Occipital lobe (tissue), 3 donors: ENCODE measurements at places on chromosomes 1 and 21.

GRCh38 chr1:221141606-221142285 is 262.5 kb downstream of the HLX start:
- DNase-seq = no peak

GRCh38 chr21:14453339-14454015 is 70.5 kb upstream of the HSPA13 start:
- no peak for DNase-seq

- DNase-seq = peak; percentile 61
These were observed 483 bp downstream of the CHML start for GRCh38 chr1:241639623-241640148.

GRCh38 chr1:186985889-186986491 is 157.2 kb downstream of the PLA2G4A start:
- DNase-seq = no peak

DNA sequence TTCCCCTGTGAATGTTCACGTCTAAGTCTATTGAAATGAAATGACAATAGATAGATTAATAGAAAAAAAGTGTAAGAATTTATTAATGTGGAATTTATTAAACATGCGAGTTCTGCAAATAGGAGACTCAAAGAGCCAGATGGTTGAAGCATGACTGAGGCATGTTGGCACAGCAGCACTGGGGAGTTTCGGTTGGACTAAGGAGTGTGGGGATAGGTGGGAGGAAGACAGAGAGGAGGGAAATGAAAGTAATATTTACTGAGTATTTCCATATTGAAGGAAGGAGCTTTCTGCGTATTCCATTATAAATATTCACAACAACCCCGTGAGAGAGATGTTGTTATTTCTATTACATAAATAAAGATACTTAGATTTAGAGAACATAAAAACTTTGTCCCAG is 79.5 kb upstream of the ZNF644 start:
- DNase-seq = no peak

GRCh38 chr1:29052941-29053340 is 70.8 kb downstream of the TMEM200B start:
- DNase-seq = no peak

DNA sequence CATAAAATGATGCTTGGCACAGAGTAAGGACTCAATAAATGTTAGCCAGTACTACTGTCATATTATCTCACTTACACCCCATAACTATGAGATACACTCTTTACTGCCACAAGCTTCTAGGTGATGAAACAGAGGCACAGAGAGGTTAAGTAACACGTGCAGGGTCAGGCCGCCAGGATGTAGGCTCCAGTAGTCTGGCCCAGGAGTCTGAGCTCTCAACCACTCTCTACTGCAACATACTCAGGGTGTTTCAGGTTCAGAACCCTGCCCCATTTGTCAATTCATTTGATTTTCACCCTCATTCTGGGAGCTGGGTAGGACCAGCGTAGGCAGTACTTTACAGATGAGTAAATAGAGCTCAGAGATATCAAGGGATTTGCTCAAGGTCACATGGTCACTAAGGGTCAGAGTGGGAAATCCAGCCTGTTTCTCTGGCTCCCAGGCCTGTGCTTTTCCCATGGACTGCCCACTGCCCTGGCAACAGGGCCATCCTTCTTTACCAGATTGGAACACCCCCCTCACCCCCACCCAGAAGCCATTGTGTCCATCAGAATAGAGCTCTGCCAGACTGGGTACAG is 21.2 kb downstream of the IQGAP3 start:
- no peak for DNase-seq
